ENCODE measurements at places on chromosomes 16 and 17. TPM values are rescaled to one million over a fixed set of nuclear protein-coding genes. Genes with fewer than 3 reads are reported as not detected.
A peak's percentile ranks its signal among the peaks of the same experiment; 100 is the strongest.

GRCh38 chr17:44222112-44222869 is 2.8 kb upstream of the UBTF start:
- peak; percentile 76 for DNase-seq

ZNF207 gene
- 189 TPM for total RNA-seq

DOC2B gene
- total RNA-seq: not detected

ABCC1 gene
- 64.5 TPM for total RNA-seq

DHX58 gene
- total RNA-seq: 36.2 TPM

- DNase-seq: no peak
Measured at GRCh38 chr17:56497132-56497531, 96.4 kb upstream of the NOG start.

- DNase-seq: no peak
Measured at GRCh38 chr17:70040336-70040735, 34.7 kb upstream of the KCNJ16 start.

TP53TG3B gene
- not detected for total RNA-seq

GRCh38 chr16:48538746-48539484 is 71.1 kb downstream of the N4BP1 start:
- DNase-seq: no peak

GRCh38 chr17:7852262-7852670 is 2.6 kb upstream of the TMEM88 start:
- no peak for DNase-seq

GRCh38 chr16:22859925-22860324 is 46.0 kb downstream of the HS3ST2 start:
- DNase-seq: no peak

SLC16A13 gene
- 4.8 TPM for total RNA-seq

JUP gene
- total RNA-seq: 1.5 TPM

GRCh38 chr17:68782789-68783188 is 172.4 kb downstream of the ABCA8 start:
- no peak for DNase-seq

GRCh38 chr17:45093444-45094110 is 32.5 kb downstream of the NMT1 start:
- DNase-seq: no peak

GRCh38 chr17:16061631-16062030 is 62.0 kb downstream of the TTC19 start:
- no peak for DNase-seq

GAS2L2 gene
- 0.34 TPM for total RNA-seq

VWA3A gene
- not detected for total RNA-seq
